ENCODE measurements at places on chromosomes 5 and 9. TPM values are rescaled to one million over a fixed set of nuclear protein-coding genes. Genes with fewer than 3 reads are reported as not detected.

DNA sequence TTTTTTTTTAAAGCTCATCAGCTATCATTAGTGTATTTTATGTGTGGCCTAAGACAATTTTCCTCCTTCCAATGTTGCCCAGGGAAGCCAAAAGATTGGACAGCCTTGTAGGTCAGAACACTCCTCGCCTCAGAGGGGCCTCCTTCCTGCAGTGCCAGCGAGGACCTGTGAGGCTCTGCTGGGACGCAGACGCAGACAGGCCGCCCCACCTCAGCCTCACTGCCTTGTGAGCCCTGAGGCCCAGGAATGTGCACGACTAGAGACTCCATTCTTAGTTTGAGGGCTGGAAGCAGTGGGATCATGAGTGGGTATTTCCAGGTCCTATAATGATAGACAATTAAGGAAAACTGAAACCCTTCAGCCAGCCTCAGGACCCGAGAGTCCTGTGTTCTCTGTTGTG lies 85.4 kb downstream of the PJA2 start:
- DNase-seq, result no peak

GRCh38 chr9:92558612-92559374 lies 23.0 kb upstream of the ECM2 start:
- no peak for DNase-seq

- no peak for DNase-seq
Measured at GRCh38 chr9:103183701-103184171, 188.6 kb downstream of the CYLC2 start.

DNA sequence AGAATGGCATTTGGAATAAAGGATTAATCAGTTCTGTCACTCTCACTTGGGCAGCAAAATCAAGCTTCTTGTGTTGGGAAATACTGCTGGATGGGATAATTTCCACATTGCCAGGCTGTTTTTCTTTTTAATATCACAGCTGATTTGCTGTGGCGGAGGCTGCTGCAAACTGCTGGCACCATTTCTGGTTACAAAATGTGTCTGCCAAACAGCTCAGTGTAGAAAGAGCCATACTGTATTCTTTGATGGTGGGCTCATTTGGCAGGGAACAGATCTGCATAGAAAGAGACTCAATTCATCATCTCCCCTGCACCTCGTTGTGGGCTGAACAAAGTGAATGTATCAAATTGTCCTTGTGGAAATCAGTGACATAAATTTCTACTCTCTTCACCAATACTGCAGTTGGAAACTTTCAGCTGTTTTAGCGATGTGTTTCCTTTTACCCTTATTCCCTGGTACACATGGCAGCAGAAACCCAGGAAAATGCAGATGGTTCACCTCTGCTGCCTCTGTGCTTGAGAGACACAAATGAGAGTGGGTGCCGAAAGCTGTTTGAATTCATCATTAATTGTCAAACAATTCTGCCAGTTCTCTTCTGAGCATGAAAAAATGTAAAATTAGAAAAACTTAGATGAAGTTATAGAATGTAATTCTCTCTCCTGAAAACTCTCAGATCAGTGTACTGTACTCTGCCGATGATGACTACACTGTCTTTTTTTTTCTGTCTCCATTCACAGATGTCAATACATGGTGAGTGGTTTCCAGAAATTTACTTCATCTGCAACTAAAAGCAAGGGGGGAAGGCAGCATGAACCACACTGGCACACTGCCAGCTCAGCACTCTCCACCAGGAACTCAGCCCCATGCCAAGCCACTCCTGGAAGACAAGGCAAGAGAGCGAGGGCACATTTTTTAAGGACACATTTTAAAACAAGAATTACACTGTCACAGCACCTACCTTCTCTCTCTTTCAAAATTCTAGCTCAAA lies 75.0 kb downstream of the HMHB1 start:
- DNase-seq, result peak; percentile 64

- DNase-seq, result no peak
Measured at GRCh38 chr5:9059920-9060691, 485.8 kb downstream of the SEMA5A start.

DNA sequence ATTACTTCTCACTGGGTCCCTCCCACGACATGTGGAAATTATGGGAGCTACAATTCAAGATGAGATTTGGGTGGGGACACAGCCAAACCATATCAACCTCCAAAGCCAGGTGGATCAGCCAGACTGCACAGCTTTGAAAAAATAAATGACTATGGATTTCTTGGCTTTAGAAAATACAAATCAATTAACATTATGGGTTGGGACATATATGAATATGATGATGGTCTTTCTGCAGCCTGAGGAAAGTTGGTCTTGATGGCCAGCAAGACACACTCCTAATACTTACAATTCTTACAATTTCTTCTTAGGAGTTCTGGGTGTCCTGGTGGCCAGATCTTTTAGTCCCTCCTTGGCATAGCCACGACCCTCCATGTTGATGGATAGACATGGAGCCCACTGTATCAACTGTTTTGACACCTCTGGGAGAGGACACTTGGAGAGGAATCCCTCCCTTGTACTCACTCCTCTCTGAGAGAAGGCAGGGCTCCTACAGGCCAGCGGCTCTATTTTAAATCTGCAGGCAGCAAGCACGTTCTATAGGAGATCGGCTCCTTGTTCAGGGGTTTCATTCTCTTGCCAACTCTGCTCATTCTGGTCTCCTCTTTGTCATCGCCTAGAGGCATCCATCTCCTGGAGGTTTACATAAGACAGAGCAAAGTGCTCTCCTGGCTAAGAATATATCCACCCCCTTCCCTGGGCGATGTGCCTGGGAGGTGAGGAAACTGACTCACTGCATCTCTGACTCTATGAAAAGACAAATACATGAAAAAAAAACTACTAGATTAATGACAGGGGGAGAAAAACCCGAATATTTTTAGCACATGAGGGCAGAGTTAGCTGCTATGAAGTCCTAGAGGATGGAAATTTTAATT lies 145.9 kb downstream of the CARTPT start:
- DNase-seq, result no peak

DNA sequence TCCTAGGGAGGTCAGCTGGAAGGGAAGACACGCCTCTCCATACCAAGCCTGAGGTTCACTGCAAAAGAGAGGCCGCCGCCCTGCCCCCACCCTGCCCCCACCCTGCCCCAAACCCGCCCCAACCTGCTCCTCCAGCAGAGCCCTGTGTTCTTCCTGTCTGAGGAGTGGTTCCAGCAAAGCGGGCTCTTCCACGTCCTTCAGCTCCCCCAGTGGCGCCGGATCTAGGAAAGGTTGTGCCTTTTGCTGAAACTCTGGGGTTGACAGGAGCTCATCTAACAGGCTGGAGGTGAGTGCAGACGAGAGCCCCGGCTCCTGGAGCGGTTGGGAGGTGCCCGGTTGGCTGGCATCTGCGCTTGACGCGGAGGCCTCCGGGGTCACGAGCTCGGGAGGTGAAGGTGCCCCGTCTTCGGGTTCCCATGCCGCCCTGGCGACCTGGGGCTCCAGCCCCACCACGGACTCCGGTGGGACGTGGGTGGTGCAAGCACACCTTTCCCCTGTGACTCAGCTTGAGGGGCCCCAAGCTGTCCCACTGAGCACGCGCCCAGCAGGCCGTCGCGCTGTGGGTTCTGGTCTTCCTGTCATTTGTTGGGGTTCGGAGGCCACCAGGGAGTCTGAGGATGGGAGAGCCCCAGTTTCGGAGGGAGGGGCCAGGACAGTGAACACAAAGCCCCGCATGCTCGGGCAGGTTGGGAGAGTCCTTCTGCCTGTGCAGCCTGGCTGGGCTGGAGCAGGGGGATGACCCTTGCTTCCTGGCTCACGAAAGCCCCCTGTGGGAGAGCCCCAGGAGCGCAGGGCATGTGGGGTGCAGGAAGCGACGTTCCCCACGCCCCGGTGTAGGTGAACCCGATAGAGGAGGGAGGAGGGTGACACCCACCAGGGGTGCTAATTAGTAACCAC lies 1467.1 kb downstream of the FOXD4L5 start:
- peak; percentile 10 for DNase-seq

DNA sequence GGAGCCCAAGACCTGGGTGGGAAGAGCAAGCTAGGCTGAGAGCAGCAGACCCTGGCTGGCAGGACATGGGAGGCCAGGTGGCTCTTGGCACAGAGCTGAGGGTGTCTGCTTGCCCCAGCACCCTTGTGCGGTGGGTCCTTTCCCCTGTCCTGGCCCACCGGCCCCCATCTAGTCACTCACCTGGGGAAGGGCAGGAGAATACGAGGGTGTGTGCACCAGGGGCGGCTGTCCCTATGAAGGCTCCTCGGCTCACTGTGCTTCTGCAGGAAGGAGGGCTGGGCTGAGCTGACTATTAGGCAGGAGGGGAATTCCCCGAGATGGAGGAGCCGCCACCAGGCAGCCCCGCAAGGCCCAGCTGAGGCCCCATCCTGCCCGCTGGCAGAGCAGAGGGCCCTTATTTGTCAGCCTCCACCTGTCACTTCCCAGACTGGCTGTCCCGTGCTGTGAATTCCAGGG lies 6.1 kb upstream of the TNIP1 start:
- DNase-seq, result no peak

GRCh38 chr9:90847971-90848370 lies 46.4 kb downstream of the SYK start:
- DNase-seq, result no peak

DNA sequence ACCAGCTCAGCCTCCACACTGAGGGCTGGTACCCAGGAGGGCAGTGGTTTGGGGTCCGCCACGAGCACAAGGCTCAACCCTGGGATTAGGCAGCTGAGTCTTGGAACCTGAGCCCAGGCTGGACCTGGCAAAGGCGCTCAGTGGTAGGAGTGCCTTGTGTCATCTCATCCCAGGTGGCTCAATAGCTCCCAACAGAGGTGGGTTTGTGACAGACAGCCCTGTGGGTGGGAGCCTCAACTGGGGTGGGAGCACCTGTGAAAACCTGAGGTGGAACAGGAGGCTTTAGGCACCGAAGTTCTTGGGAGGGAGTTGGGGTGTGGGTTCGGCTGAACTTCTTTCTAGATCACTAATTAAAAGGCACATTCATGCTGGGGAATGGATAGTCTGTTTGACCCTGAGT lies 35.2 kb upstream of the SMU1 start:
- DNase-seq, result no peak

- DNase-seq, result no peak
Measured at GRCh38 chr5:72661405-72661804, 154.2 kb upstream of the ZNF366 start.

DNA sequence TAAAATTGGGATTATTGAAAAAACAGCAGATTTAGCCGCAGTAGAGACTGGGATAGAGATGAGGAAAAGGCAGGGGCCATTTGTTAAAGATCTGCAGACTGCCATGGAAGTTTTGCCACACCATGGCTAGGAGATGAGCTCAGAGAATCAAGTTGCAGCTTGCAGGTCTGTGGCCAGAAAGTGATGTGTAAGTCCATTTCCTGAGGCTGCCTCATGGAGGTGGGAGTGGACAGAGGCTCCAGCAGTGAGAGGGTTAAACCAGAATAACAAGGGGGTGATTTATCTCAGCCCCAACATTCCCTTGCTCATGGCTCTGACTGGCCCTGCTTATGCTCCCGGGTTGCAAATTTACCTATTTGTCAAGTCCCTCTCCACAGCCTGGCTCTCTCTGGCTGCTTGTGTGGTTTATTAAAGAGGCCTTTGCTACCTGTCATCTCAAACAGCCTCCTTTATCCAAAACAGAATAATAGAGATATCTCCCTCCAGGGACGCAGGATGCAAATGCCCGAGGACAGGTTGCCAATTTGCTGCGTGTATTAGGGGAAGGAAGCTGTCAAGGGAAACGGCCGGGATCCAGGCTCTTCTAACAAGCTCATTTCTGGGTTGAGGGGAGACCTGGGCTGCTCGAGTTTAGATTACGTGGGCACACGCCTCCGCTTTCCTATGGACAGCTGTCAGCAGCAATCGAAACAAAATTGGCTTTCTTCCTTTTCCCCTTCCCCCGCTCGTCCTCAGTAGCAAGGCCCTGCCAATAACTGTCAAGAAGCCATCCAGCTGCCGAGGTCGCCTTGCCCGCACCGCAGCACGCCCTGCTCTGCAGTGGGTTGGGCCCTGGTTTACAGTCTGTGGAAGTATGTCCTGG lies 72.8 kb upstream of the PITX1 start:
- DNase-seq, result no peak

- DNase-seq, result no peak
Measured at GRCh38 chr9:18352711-18353110, 121.2 kb upstream of the ADAMTSL1 start.

- no peak for DNase-seq
Measured at GRCh38 chr5:6652025-6652424, 18.8 kb downstream of the SRD5A1 start.

GRCh38 chr5:59037453-59037852 lies 454.6 kb downstream of the RAB3C start:
- no peak for DNase-seq

DNA sequence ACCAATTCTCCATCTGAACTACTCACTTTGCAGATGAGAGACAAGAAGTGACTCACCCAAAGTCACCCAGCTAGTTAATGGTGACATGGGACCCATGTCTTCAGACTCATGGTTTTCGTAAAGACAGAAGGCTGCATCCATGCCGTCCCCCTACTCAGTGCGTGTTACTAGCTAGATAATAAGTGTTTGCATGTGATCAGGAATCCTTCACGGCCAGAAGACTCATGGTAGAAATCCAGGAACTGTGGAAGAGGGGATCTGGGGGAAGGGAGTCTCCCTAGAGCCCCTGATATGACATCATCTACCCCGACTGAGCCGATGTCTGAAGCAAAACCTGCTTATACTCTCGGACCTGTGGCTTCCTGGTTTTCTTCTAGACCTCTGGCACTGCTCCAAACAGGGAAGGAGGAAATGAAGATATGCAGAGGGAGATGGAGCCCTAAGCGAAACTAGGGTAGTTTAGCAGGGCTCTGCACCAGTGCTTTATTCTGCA lies 3.3 kb downstream of the RNF183 start:
- no peak for DNase-seq

GRCh38 chr5:135425641-135426040 lies 21.5 kb downstream of the DCANP1 start:
- no peak for DNase-seq

GRCh38 chr5:122391621-122392020 lies 79.6 kb downstream of the SNCAIP start:
- DNase-seq, result no peak

GRCh38 chr9:72665421-72665820 lies 144.0 kb downstream of the TMC1 start:
- no peak for DNase-seq

GRCh38 chr5:133885566-133885965 lies 82.9 kb downstream of the C5orf15 start:
- no peak for DNase-seq

DNA sequence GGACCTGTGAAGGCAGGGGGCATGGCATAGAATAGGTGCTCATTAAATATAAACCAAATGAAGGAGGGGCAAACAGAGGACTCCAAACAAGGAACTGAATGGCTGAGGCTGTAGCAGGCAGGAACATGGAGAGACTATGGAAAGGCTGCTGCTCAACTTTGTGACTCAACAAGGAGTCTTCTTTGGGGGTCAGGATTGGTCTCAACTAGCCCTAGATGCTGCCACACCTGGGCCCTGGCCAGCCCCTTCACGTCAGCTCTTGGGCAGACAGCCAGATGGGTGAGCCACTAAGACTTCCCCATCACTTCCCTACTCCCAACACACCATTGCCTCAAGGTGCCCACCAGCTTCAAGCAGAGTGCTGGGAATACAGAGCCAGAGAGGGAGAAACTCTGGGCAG lies 11.0 kb downstream of the RPP25L start:
- DNase-seq, result no peak

The KCNN2 gene
- 0.17 TPM for total RNA-seq

The LCN1 gene
- not detected for total RNA-seq

The DBN1 gene
- total RNA-seq, result 271 TPM

The LVRN gene
- not detected for total RNA-seq

The CDH10 gene
- total RNA-seq, result 1.4 TPM

The KCNV2 gene
- not detected for total RNA-seq

The TMEM171 gene
- 2.6 TPM for total RNA-seq

The SPATA31C2 gene
- 0.17 TPM for total RNA-seq

The FBN2 gene
- 1.6 TPM for total RNA-seq

The PCDHGA2 gene
- 1.8 TPM for total RNA-seq

The IGFBPL1 gene
- 0.96 TPM for total RNA-seq

The LEAP2 gene
- 2.9 TPM for total RNA-seq

The CDX1 gene
- total RNA-seq, result not detected
